ENCODE measurements at places on chromosomes 11 and 22. TPM values are rescaled to one million over a fixed set of nuclear protein-coding genes. Genes with fewer than 3 reads are reported as not detected.

Gene PIH1D2
- total RNA-seq: 1.4 TPM

Gene SCGB1A1
- total RNA-seq: not detected

DNA sequence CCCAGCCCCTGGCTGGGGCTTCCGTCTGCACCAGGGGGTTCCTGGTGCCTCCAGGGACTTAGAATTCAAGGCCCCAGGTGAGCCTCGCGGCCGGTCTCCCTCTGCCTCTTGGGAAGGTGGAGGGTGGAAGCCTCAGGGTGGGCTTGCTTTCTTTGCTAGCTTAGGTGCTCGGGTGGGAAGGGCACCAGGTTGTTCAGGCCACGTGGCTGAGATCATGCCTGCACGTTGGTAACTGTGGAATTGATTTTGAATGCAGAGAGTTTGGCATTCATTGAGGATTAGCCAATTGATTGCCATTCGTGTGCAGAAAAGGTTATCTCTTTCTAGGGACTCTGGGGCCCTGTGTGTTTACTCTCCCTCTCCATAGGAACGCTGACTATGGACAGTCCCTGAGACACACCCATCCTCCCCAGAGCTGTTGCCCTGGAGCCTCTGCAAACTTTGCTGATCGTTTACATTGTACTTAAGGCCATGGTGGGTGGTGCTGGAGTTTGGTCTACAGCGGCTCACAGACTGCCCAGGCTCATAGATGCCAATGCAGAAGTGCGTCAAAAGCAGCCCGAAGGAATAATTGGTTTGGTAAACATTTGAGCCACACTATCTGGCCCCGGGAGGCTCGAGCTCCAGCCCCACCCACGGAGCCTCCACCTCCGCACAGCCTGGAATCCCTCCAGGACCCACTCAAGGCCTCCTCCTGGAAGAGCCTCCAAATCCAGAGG, 1457.7 kb downstream of the BRD1 start:
- no peaks in the 10 kb centered on the region for H3K4me1 ChIP-seq
- no peak overlapping the region for H3K27ac ChIP-seq
- H3K4me3 ChIP-seq: no peak overlapping the region
- no peak for DNase-seq
- no peaks in the 10 kb centered on the region for H3K36me3 ChIP-seq

DNA sequence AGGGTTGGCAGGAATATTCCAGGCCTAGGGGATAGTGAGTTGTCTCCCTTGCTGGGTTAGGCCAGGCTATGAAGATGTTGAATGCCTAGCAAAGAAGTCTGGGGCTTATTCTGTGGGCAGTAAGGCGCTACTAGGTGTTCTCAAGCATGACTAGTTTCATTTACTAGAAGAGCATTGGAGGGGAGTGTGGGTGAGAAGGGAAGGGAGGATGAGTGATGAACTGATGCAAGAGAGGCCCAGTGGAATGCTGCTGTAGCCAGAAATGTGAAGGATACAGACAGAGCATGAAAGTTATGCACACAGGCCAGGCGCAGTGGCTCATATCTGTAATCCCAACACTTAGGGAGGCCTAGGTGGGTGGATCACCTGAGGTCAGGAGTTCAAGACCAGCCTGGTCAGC, 33.5 kb downstream of the POU2F3 start:
- H3K27ac ChIP-seq: no peak overlapping the region
- no peak overlapping the region for H3K4me3 ChIP-seq
- no peaks in the 10 kb centered on the region for H3K4me1 ChIP-seq
- H3K27me3 ChIP-seq: no peaks in the 10 kb centered on the region

GRCh38 chr22:44047891-44048301, 23.8 kb downstream of the PARVB start:
- H3K4me3 ChIP-seq: no peak overlapping the region
- no peak for DNase-seq

Gene CCND1
- 102 TPM for total RNA-seq

DNA sequence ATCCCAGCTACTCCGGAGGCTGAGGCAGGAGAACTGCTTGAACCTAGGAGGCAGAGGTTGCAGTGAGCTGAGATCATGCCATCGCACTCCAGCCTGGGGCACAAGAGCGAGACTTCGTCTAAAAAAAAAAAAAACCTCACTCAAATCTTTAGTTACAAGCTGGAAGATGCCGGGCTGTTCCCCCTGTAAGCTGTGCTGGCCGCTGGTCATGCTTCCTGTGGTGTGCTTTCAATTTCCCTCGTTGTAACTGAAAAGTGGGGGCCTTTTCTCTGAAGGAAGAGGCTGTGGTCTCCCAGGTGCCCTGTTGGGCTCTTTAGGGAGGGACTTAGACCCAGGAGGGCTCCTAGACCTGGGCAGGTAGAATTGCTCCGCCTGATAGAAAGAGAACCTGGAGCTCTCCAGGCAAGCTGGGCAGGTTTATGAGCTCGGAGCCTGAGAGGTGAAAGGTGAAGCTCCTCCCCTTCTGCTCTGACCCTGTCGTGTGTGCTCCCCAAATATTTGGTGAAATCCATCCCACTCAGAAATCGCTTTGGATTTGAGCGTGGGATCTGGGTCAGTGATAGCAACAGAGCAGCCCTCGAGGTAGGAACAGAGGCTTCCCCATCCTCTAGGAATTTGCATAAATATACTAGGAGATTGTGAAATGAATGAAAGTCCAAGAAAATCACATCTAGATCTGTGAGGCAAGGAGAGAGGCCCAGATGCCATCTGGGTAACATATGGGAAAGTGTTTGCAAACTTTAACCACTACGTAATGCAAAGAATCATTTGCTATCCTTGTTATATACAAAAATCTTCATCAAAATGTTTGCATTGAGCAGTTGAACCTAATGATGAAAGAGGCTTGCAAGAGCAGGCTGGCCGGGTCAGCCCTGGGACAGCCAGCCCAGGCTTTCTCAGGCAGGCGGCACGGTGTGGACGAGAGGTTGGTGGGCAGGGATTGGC, 154.3 kb downstream of the FBXO7 start:
- no peak overlapping the region for H3K27ac ChIP-seq
- H3K36me3 ChIP-seq: no peaks in the 10 kb centered on the region
- H3K4me3 ChIP-seq: no peak overlapping the region

GRCh38 chr22:46239261-46240048, 10.6 kb downstream of the CDPF1 start:
- no peaks in the 10 kb centered on the region for H3K27me3 ChIP-seq
- H3K4me3 ChIP-seq: no peak overlapping the region
- no peaks in the 10 kb centered on the region for H3K36me3 ChIP-seq
- DNase-seq: no peak
- H3K4me1 ChIP-seq: no peaks in the 10 kb centered on the region

DNA sequence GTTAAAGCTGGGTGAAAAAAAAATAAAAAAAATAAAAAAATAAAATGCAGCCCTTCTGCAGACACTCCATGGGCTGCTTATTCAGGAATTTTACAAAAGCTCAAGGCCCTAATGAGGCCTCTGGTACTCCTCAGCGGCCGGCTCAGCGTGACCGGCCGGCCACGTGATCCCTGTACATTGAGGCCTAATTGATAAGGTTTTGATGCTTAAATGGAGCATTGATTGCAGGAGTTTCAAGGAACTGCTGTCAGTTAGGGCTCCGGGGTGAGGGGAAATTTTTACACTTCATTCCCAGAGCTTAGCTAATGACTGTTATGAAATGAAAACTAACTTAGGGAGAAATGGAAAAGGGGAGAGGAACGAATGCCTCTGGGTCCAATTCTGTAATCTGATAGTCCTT, 368.8 kb upstream of the KIRREL3 start:
- H3K4me1 ChIP-seq: no peaks in the 10 kb centered on the region
- no peak overlapping the region for H3K27ac ChIP-seq
- DNase-seq: no peak
- H3K4me3 ChIP-seq: no peak overlapping the region

DNA sequence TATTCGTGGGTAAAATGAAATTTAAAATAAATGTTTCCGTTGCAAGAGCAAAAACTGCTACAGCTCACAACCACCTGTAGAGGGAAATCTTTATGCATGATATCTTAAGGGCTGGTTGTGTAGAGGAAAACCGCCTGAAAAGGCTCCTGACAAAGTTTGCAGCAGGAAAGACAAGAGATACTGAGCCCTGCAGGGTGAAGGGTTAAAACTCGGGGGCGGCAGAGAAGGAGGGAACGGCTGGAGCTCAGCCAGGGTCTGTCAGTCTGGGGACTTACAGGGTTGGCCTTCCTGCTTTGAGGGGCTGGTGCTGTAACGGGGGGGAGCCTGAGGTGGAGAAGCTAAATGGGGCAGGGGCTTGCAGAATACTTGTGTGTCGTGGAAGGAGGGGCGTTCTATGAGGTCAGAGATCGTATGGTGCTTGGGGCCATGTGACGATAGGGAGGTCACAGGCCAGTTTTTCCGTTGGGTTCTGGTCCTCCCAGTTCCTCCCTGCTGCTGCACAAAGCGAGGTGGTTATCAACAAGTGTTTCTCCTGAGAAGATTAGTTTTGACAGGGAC, 122.9 kb upstream of the HSD17B12 start:
- no peak overlapping the region for H3K4me3 ChIP-seq
- H3K4me1 ChIP-seq: no peaks in the 10 kb centered on the region
- no peak for DNase-seq
- H3K27ac ChIP-seq: no peak overlapping the region
- no peaks in the 10 kb centered on the region for H3K27me3 ChIP-seq

All from aorta (tissue), 5 donors.